Fibroblast of villous mesenchyme (primary cell): ENCODE measurements at places on chromosomes 7 and 10.
A peak's percentile ranks its signal among the peaks of the same experiment; 100 is the strongest.

DNA sequence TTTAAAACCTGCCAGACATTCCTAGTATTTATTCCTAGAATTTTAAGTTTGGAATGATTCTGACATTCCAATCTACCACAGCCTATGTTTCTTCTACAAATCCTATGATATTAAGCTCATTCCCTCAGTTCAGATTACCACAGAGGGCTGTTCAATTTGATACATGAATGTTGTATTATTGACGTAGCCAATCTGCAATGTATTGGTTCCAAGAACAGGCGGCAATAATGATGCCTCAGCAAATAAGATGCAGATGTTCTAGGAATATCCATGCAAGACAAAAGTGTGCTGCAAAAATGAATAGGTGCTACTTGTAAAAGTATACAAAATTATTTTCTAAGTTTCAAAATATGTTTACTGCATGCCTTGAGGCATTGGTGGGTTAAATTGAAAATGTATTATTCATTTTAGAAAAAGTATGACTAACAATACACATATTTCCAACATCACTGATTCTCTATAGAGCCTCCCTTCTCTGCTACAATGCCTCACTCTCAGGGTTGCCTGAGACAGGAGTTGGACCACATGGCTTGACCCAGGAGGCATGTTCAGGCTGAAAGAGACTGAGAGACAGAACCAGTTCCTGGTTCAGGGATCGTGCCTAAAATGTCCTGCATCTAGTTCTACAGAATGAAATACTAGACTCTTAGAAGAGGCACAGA, 94.1 kb upstream of the CREB5 start:
- no peak for DNase-seq

DNA sequence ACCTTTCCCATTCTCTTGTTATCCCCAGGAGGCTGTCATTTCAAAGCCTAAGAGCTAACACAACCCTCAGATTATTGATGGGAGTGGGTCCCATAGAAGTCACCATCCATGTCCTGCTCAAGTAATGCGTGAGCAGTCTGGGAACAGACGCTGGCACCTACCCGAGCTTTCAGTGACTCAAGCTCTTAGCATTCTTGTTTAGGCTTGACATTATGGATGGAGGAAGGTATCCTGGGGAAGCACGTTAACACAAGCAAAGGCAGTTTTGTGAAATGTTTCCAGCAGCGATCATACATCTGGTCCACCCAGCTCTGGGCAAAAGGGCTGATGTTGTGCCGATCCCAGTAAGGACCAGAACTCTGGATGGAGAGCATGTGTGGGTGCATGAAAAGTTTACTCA, 30.0 kb upstream of the AUTS2 start:
- DNase-seq, result no peak

GRCh38 chr7:90579181-90579688, 16.9 kb upstream of the CDK14 start:
- peak; percentile 48 for DNase-seq

DNA sequence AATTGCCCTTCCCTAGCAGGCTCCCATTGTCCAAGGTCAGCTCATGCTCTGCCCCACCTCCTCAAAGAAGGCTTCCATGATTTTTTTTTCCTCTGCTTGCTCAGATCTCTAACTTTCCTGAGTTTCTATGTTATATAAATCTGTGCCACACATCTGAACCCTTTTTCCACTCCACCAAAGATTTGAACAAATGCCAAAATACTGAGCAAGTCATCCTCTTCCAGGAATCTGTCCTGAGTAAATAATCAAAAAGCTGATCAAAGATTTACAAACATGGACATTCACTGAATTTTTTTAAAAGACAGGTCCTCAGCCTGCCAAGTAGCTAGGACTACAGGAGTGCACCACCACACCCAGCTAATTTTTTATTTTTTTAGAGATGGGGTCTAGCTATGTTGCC, 102.8 kb upstream of the ARID5B start:
- DNase-seq, result no peak

GRCh38 chr7:121504482-121504881, 108.4 kb upstream of the FAM3C start:
- DNase-seq, result peak; percentile 80

- peak; percentile 48 for DNase-seq
Observed at GRCh38 chr7:2876031-2876731, 32.1 kb upstream of the GNA12 start.

GRCh38 chr10:14653271-14654161, 121.2 kb downstream of the FAM107B start:
- DNase-seq, result peak; percentile 94

DNA sequence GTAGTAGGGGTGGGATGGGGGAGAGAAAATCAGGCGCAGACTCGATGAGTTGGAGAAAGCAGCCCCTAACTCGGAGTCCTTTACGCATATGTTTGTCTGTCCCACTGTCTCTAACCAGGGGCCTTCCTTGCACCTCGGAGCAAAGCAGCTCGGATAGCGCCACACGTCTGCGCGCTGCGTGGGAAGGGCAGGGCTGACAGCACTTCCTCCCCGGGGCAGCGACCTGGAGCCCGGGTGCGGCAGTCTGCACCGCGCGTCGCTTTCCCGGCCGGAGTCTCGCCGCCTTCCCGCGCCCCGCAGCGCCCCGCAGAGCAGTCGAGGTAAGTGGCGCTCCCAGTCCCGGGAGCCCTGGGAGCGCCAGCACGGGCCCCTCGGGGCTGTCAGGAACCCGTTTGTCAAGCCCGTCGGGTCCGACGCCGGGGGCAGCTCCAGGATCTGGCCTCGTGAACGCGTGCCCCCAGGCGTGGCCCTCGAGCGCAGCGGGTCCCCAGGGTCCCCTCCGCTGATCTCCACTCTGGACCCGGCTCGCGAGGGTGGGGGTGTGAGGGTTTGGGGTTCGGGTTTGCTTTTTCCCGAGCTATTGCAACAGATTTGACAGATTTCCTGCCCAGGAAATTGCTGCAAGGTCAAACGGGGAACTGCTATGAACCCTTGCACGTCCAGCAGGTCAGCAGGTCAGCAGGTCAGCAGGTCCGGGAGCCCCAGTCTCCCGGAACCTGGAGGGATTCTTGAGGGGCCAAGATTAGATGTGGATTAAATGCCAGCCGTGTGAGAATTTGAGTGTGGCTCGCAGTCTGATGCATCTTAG, 597 bp downstream of the APBB1IP start:
- no peak for DNase-seq

DNA sequence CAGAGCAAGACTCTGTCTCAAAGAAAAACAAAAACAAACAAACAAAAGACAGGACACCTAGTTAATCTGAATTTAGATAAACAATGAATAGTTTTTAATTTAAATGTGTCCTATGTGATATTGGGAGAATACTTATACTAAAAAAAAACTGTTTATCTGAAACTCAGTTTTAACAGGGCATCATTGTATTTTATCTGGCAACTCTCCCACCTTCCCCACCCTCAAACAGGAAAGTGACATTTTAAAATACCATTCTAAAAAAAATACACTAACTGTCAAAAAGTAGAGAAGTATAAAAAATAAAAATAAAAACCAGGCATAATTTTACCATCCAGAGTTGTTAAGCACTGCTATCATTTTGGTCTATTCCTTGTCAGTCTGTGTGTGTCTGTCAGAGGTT, 119.0 kb downstream of the RTKN2 start:
- no peak for DNase-seq

GRCh38 chr7:66697449-66698438, 42.8 kb upstream of the RABGEF1 start:
- peak; percentile 34 for DNase-seq

- DNase-seq, result no peak
Observed at GRCh38 chr10:117135480-117136140, 2.5 kb downstream of the VAX1 start.

- peak; percentile 93 for DNase-seq
Observed at GRCh38 chr10:71835671-71836595, 15.1 kb downstream of the PSAP start.

- no peak for DNase-seq
Observed at GRCh38 chr7:51645255-51645654, 328.6 kb upstream of the COBL start.

DNA sequence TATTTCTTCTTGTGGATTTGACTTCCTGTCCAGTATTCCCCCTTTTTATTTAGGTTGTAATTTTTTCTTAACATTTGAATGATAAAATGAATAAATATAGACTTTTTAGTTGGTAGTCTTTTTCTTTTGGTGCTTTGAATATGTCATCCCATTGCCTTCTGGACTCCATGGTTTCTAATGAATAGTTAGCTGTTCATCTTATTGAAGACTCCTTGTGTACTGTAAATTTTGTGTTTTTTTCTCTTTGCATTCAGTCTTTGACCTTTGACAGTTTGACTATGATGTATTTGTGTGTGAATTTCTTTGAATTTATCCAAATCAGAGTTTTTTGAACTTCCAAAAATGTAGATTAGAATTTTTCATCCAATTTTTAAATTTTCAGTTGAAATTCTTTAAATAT, 554.3 kb downstream of the NRG3 start:
- no peak for DNase-seq

DNA sequence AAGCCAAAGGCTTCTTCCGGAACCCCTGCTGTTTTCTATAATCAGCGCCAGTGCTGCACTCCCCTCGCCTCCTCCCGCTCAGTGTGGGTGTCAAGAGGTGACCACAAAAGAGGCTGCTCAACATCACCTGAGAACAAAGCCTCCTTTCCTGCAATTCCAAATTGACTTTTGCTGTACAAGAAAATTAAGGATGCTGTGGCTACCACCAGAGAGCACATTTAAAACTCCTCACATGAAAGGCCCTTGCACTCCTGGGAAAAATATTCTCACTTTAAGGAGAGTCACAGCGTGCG, 96.4 kb downstream of the HIPK2 start:
- DNase-seq, result no peak

- no peak for DNase-seq
Observed at GRCh38 chr10:69638642-69639041, 8.6 kb downstream of the FAM241B start.

DNA sequence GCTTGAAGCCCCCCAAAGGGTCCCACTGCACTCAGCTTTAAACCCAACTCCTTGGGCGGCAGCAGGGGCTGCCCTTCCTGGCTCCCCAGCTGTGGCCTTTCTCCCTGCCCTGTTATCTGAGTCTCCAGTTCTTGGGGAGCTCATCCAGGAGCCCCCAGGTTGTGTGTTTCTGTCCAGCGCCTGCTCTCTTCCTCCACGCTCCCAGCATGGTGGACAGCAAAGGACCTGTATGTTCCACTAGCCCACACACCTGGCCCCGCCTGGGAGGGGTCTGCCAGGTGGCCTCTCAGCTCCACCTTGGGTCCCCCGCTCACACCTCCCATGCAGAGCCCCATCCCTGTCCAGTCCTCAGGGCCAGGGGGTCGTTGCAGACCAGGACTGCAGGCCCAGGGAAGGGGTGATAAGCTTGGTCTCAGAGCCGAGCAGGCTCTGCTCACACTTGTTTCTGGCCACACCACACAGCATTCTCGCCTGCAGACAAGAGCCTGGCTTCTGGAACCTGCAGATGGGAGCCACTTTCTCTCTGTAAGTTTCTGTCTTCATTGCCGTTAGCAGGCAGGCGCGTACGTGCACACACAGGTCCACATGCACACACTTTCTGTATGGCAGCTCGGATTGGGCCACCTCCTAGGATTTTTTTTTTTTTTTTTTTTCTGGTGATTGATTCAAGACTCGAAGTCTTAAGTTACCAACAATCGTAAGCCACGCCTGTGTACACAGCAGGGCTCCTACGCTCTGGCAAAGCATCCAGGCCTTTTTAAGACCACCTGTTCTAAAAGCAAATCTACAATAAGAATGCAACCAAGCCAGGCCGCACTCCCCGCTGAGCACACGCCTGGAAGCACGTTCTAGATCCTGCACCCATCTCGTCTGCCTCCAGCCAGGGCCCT, 104.6 kb downstream of the CYTH3 start:
- DNase-seq, result no peak

GRCh38 chr7:16223963-16224707, 197.2 kb downstream of the CRPPA start:
- no peak for DNase-seq

DNA sequence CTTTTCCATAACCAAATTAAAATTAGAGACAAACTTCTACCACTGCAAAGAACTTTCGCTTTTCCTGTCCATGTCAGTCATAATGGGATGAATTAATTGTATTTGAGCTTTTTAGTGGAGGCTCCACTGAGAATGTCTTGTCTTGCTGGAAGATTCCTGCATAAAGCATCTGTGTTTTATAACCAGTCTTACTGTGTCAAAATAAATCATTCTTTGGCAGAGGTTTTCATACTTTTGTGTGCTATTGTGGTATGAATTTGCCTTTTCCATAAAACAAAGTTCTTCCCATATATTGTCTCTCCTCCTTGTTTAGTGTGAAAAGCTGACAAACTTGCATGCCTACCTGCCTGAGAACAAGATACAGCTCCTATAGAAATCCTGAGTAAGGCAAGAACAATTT, 124.8 kb upstream of the CCDC6 start:
- no peak for DNase-seq

DNA sequence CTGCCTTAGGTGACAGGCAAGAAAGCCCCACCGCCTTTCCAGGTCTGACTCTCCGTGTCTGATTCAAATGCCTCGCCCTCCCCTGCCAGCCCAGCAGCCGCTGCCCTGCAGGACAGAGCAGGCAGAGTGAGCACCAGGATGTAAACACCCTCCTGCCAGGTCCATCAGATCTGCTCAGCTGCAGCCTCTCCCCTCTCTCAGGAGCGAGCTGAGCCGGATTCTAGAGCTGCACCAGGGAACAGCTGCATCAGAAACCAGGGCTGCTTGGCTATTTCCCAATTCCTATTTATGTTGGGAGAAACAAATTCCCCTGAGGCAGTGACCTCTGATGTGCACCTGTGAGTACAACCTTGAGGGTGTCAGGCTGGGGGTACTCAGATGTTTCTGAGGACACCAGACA, 121.5 kb upstream of the ZMIZ1 start:
- no peak for DNase-seq

- no peak for DNase-seq
Observed at GRCh38 chr7:1884583-1885350, 214.7 kb downstream of the ELFN1 start.

GRCh38 chr10:5184987-5185775, at the start of gene AKR1C8:
Gene AKR1C8 (minus strand): TSS chr10:5185150. CDS start chr10:5185104, 46 bp downstream.
- DNase-seq, result no peak
